Activated T-helper 1 cell treated with anti-CD3 and anti-CD28 coated beads, Interleukin-12 subunit alpha, Interleukin-12 subunit beta, Interleukin-2, Interleukin-4 antibody, amounts not matched to agents 30 ng/mL and 10 ng/mL and 1 ng/mL, durations not matched to agents 14 hours and 24 hours and 36 hours (primary cell): ENCODE measurements at places on chromosomes 12 and 14. TPM values are rescaled to one million over a fixed set of nuclear protein-coding genes. Genes with fewer than 3 reads are reported as not detected.

Gene PRH2
- total RNA-seq = not detected in 2 replicates

Gene CLEC7A
- 0.17 TPM in 1 of 2 replicates, not detected in the other for total RNA-seq

Gene TMEM132D
- total RNA-seq = not detected in 2 replicates

Gene SERPINA9
- not detected in 2 replicates for total RNA-seq

Gene TESPA1
- total RNA-seq = 179 and 181 TPM in 2 replicates

Gene MAPK1IP1L
- total RNA-seq = 139 and 141 TPM in 2 replicates

Gene RABGGTA
- total RNA-seq = 52.2 and 54.4 TPM in 2 replicates

DNA sequence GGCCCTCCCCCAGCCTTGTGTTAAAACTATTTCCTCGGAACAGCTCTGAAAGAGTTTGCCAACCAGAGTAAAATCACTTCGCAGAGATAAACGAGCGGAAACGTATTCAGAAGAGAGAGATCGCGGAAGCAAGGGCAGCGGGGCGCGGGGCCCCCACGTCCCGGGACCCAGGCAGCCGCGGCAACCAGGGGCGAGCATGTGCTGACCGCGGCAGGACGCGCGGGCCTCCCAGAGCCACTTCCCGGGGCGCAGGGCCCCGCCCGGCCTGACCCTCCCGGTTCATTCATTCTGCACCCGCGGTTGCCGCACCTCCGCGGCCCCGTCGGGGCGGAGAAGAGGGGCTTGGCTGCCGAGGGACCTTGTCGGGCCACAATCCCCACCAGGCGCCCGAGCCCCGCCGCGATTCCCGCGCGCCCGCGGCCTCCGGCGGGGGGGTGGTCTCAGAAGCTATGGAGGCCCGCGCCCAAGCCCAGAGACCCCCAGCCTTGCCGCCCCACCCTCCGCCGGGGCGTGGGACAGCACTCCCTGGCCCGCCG, 598 bp downstream of the UBE2N start:
- peak; percentile 38 for DNase-seq

GRCh38 chr14:37047226-37047625, 125.2 kb downstream of the SLC25A21 start:
- DNase-seq = no peak

DNA sequence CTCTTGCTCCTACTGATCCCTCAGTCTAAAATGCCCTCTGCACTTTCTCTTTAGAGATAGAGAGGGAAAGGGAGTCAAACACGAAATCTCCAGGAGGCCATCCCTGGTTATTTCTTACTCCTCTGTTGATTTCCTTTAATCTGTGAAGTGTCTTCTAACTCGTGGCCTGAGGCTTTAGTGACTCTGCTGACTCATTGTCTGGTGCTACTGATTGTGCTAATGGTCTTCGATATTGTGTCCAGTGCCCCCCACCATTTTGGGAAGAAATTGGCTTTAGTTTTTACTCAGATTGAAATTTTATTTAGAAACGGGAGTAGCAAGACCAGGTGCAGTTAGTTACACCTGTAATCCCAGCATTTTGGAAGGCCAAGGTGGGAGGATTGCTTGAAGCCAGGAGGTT, 839 bp downstream of the CLEC9A start:
- no peak for DNase-seq

DNA sequence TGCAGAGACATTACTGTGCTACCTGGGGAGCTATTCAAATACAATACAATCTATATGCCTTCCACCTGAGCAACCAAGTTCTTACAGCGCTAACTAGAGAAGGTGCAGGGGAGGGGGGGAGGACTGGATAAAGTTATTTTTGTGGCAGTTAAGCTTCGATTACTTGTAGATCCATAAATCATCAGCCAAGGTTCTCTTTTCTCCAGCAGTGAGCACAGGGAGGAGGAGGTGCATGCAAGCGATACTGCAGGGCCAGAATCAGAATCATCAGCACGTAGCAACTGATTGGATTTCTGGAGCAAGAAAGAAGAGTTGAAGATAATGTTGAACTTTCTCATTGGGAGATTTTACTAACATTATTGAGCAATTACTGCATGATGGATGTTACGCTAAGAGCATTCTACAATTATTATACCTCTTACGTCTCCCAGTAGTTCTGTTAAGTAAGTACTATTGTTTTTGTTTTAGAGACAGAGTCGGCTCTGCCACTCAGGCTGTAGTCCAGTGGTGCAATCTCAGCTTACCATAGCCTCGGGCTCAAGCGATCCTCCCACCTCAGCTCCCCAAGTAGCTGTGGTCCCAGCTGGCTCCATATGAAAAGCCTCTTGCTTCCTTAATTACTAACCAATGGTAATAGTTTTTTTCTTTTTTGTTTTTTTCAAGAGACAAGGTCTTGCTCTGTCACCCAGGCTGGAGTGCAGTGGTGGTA, 74.6 kb upstream of the EEA1 start:
- no peak for DNase-seq

- DNase-seq = no peak
Measured at GRCh38 chr12:5587711-5588121, 155.8 kb downstream of the NTF3 start.

DNA sequence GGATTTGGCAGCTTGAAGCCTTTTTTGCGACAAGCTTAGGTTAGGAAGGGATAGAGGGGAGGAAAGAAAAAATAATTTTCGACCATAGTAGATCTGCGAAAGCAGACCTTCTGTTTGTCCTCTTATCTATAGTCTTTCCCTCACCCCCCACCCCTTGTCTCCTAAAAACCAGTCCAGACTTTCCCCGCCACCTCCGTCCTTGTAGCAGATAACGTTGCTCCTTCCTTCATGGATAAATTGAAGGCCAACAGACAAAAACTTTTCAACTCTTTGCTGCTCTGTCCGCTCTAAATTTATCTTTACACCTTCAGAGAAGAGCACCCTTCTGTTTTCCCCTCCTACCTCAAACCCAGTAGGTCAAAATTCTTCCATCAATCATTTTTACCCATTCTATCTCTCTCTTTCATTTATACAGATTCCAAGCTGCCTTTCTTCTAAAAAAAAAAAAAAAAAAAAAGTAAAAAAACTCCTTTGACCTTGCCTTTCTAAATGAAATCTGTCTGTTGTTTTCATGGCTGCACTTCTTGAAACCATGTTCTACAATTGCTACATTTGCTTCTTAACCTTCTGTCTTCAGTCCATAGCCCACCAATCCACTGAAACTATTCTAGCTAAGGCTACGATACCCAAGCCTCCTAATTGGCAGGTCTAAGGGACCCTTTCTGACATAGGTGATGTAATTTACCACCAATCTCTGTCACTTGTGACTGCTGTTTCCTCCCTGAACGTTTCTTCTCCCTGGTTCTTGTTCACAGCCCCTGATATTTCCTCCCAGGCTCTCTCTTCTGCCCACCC, 11.1 kb upstream of the NEMF start:
- DNase-seq = no peak

DNA sequence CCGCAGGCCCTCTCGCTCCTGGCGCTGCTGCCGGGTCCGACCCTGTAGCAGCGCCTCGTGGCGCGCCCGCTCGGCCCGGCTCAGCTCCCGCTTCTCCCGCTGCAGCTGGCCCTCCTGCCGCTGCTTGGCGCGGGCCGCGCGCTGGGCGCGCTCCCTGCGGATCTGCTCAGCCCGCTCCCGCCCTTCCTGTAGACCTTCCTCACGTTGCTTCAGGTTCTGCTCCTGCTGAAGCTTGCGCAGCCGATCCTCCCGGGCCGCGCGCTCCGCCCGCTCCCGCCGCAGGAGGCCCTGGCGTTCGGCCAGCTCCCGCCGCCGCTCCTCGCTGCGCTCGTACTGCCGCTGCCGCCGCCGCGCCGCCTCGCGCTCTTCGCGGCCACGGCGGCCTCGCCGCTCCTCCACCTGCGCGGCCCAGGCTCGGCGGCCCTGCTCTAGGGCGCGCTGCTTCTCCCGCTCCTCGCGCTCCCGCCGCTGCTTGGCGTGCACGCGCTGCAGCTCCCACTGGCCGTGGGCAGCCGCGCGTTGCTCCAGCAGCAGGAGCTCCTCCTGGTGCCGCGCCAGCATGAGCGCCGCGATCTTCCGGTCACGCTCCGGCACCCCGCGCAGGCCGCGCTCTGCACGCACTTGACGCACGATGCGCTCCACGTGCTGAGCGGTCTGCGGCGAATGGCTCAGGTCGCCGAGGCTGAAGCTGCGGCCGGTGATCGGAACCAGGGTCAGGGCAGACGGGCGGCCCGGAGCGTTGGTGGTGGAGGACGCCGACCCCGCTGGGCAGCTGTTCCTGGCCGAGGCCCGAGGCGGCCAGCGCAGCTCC, 2.4 kb downstream of the CCDC177 start:
- DNase-seq = no peak

DNA sequence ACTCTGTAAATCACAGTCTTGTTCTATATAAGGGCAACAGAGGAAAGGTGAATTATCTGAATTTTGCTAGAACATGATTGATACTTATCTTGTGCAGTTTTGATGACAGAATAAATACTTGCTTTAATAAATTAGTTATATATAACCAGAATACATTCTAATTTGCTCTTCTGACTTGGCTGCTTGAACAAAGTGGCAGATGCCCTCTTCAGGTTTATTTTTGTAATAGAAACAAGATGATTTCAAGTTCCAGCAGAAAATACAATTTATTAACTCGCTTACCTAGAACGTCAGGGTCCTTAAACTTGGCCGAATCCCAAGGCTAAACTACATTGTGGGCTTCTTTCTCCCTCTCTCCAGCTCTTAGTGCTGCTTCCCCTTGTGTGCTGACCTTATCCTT, 57.6 kb upstream of the SSTR1 start:
- DNase-seq = no peak

DNA sequence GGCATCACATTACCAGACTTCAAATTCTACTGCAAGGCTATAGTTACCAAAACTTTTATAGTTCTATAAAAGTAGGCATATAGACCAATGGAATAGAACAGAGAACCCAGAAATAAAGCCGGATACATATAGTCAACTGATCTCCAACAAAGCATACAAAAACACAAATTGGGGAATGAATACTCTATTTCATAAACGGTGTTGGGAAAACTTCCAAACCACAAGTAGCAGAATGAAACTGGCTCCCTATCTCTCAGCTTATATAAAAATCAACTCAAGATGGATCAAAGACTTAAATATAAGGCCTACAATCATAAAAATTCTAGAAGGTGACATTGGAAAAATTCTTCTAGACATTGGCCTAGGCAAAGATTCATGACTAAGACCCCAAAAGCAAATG, 187.9 kb upstream of the PLXNC1 start:
- DNase-seq = no peak

DNA sequence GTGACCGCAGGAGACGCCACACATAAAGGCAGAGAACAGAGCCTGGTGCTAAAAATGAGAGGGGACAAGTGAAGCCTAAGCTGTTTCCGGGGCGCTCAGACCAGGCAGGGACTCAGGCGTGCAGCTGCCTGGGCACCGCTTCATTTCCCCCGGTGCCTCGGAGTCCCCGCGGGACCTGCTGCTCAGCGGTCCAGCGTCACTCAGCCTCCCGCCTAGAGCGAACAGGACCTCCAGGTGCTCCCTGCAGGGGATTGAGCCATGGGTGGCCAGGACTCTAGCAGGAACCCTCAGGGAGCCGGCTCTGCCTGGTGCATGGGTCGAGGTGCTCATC, 31.0 kb downstream of the CCDC85C start:
- DNase-seq = no peak

- DNase-seq = peak; percentile 6
Measured at GRCh38 chr14:31419967-31420318, 407 bp downstream of the HEATR5A start.

DNA sequence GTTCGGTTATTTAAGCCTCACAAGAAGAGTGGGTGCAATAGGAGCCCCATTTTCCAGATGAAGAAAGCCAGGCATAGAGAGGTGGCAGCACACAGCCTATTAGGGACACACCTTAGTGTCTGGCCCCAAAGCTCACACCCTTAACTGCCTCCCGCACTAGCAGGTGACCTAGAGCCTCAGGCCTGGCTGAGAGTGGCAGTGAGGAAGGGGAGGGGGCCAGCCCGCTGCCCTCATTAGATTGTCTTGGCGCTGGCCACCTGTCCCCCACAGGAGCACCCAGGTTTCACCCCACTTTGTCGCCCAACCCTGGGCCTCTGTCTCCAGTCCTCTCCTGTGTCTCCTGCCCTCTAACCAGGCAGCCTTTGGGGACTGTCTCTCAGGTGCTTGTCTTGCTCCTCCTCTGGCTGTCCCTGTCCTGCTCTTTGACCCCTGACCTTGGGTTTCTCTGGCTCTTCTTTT, 18.5 kb upstream of the PGF start:
- no peak for DNase-seq

GRCh38 chr14:50892255-50892654, 20.4 kb downstream of the ABHD12B start:
- DNase-seq = no peak

- no peak for DNase-seq
Measured at GRCh38 chr14:23358042-23358441, 5.4 kb upstream of the SLC22A17 start.

GRCh38 chr12:66115071-66115600, 15.4 kb downstream of the LLPH start:
- no peak for DNase-seq

DNA sequence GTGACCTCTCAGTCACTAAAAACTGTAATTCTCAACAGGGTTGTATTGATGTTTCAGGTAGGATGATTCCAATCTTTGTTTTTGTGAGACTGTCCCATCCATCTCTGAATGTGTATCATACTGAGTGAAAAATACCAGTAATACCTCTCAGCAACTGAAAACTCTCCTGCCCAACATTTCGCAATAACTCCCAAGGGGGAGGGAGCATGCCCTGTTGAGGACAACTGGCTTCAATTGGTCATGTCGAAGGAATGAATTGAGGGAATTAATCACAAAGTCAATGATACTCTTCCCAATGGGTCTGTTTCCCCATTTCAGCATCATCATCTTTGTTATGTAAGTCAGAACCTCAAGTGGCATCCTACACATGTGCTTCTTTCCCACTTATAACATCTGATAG, 102.4 kb upstream of the E2F7 start:
- no peak for DNase-seq

DNA sequence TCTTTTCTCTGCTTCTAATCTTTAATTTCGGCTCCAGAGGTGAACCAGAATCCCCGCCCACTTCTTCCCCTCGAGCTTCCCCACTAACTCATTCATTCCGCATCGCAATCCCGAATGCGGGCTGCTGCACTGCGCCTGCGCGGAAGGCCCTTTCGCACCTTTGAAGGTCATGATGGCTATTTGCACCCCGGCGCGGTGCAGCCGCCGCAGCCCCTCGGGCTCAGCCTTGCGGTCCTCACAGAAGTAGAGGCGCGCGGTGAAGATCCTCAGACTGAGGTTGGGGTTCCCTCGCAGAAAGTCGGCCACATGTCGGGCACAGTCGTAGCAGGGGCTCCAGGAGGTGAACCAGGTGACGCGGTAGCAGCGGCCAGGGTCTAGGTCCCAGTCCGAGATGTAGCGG, 7.6 kb downstream of the AICDA start:
- no peak for DNase-seq

GRCh38 chr14:34693228-34693939, 21.0 kb downstream of the CFL2 start:
- DNase-seq = no peak

- DNase-seq = no peak
Measured at GRCh38 chr12:4099276-4099675, 174.3 kb upstream of the CCND2 start.
